ENCODE measurements at places on chromosomes 7 and 10.

GRCh38 chr10:70673043-70673928, 980 bp downstream of the ADAMTS14 start:
- no peak for DNase-seq

GRCh38 chr7:8386926-8387550, 46.4 kb upstream of the NXPH1 start:
- DNase-seq: no peak

DNA sequence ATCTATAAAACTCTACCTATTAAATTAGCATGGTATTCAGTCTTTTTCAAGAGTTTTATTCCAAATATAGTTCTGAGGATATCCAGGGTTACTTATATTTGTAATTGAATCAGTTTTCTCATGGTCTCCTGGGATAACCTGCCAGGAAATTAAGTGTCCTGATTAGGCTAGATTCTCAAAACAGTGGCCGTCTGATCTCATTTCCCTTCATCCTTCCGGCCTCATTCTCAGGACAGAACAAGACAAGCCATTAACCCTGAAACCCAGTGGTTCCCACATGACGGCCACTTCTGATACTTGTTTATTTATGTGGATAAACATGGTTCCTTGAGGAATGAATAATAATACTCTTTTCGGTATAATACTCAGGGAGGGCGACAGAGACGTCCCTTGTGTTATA, 417.6 kb upstream of the POT1 start:
- DNase-seq: no peak

- DNase-seq: no peak
These were observed 203.1 kb upstream of the PCLO start for GRCh38 chr7:83365746-83366145.

GRCh38 chr7:39892361-39892760, 57.7 kb upstream of the CDK13 start:
- DNase-seq: no peak

DNA sequence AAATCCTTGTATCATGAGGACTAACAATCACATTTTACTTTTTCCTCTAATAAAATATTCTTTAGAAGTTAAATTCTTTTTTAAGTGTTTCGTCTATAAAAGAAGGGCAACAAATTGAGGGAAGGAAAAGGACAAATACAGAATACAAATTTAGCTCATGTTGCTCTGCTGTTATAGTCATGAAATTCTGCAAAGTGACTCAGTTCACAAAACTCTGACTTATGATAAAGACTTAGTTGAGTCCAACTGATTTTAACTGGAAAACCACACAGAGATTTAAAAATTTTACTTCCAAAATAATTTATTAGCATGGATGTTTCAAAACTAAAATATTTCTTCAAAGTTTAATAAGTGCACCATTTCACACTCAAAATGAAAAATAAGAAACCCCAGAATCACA, 75.0 kb upstream of the GPR22 start:
- DNase-seq: no peak

GRCh38 chr10:112059220-112059619, 124.3 kb downstream of the GPAM start:
- no peak for DNase-seq

All from HL-60 (cell line).